ENCODE measurements at places on chromosomes 6 and 20.

- no peaks in the 10 kb centered on the region for H3K4me1 ChIP-seq
- no peaks in the 10 kb centered on the region for H3K36me3 ChIP-seq
- no peak for DNase-seq
- H3K27ac ChIP-seq = no peak overlapping the region
- H3K27me3 ChIP-seq = no peaks in the 10 kb centered on the region
- H3K4me3 ChIP-seq = no peak overlapping the region
These were observed 1.3 kb downstream of the SIRPB2 start for GRCh38 chr20:1489764-1490436.

GRCh38 chr6:80425089-80425823, 318.8 kb downstream of the BCKDHB start:
- DNase-seq = no peak
- H3K4me3 ChIP-seq = no peak overlapping the region
- H3K27me3 ChIP-seq = no peaks in the 10 kb centered on the region
- H3K27ac ChIP-seq = no peak overlapping the region
- H3K36me3 ChIP-seq = no peaks in the 10 kb centered on the region

GRCh38 chr20:58431134-58431533, 42.1 kb downstream of the VAPB start:
- no peak overlapping the region for H3K27ac ChIP-seq
- H3K4me3 ChIP-seq = no peak overlapping the region
- H3K36me3 ChIP-seq = no peaks in the 10 kb centered on the region
- DNase-seq = no peak

DNA sequence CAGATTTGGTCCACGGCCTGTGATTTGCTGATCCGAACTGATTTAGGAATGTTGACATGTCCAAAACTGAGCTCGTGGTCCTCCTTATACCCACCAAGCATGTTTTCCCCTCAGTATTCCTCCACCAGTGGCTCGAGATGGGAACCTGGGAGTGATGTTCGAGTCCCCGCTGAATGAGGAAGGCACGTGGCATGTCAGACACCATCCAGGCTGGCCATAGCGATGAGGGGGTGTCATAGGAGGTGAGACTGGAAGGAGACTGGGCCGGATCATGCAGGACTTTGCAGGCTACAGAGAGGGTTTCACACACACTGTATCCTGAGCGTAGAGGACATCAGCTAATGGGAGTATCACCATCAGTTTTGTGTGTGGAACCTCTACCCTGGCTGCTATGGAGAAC, 78.2 kb downstream of the TOX2 start:
- H3K4me1 ChIP-seq = no peaks in the 10 kb centered on the region
- H3K4me3 ChIP-seq = no peak overlapping the region
- H3K36me3 ChIP-seq = no peaks in the 10 kb centered on the region
- no peak overlapping the region for H3K27ac ChIP-seq
- no peak for DNase-seq

GRCh38 chr6:132972971-132973370, 158.6 kb downstream of the RPS12 start:
- no peaks in the 10 kb centered on the region for H3K27me3 ChIP-seq
- peaks cover 3% of the 10 kb centered on the region for H3K4me1 ChIP-seq
- no peak for DNase-seq
- H3K4me3 ChIP-seq = no peak overlapping the region
- no peaks in the 10 kb centered on the region for H3K36me3 ChIP-seq
- H3K27ac ChIP-seq = no peak overlapping the region

DNA sequence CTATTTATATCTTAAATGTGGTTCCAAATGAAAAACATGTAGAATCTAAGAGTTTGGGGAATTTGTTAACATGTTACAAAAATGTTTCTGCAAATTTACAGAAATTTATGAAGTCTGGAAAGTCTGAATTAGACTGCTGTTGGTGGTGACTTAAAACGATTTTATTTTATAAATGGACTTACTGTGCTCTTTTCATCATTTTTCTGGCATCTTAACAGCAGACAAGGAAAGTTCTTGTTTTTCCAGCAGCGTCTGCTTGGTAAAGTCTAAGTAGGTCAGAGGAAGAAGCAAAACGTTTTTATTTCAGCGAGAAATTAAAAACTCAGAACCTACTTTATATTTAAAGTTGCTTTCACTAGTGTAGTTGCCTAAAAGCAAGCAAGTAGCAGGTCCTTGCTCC, 48.6 kb upstream of the COL9A1 start:
- no peak for DNase-seq
- no peaks in the 10 kb centered on the region for H3K36me3 ChIP-seq
- no peak overlapping the region for H3K4me3 ChIP-seq
- no peaks in the 10 kb centered on the region for H3K27me3 ChIP-seq

DNA sequence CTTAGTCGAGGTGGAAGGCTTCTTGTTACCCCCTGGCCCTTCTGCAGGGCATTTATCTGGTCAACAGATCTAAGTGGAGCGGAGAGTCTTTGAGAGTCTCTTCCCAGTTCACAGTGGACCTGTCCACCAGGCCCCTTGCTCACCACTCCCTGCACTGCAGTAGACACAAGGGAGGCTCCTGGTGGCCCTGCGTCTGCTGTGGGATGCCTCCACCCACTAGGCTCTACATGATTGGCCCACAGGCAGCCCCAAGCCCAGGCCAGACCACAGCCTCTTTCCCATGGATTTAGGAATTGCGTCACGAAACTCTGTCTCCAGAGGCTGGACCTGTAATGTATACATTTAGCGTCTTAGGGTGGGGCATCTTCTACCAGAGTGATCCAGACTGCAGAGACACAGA, 28.4 kb downstream of the TBC1D7 start:
- no peaks in the 10 kb centered on the region for H3K27me3 ChIP-seq
- H3K4me1 ChIP-seq = 0 out of 2 replicates have a peak, but pooled peaks cover under 1% of the 10 kb centered on the region
- H3K36me3 ChIP-seq = peaks cover 12% of the 10 kb centered on the region
- no peak overlapping the region for H3K27ac ChIP-seq

DNA sequence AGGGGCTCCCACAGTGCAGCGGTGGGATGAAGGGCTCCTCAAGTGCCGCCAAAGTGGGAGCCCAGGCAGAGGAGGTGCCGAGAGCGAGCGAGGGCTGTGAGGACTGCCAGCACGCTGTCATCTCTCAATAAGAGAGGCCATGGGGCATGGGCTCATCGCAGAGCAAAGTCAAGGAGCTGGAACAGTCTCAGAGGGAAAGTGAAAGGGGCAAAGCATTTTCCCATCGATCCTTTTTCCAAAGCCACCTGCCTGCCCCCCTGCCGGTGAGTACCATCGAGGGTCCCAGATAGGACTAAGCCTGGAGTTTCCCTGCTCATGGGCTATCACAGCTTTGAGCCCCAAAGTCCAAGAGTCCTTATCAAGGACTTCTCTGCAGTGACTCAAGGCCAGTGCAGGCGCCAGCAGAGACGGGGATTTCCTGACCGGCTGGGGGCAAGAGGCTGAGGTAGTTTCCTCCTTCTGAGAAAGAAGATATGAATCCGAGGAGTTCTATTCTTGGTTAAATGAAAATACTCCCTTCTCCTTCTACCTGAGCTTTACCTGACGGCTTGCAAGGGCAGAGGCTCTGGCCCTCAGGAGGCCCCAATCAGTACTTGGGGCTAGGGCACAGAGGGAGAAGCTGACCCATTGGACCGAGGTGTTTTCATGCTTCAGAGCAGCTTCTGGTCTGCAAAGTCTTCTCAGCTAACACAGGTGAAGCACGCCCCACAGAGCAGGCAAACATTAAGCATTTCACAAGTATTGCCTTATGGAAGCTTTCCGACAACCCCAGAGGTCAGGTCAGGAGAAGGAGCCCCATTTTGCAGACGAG, 22.6 kb downstream of the ETV7 start:
- H3K4me1 ChIP-seq = no peaks in the 10 kb centered on the region
- no peak overlapping the region for H3K27ac ChIP-seq
- H3K27me3 ChIP-seq = no peaks in the 10 kb centered on the region
- H3K4me3 ChIP-seq = no peak overlapping the region
- H3K36me3 ChIP-seq = no peaks in the 10 kb centered on the region

- no peak overlapping the region for H3K4me3 ChIP-seq
- DNase-seq = no peak
- no peaks in the 10 kb centered on the region for H3K4me1 ChIP-seq
- H3K27ac ChIP-seq = no peak overlapping the region
- no peaks in the 10 kb centered on the region for H3K36me3 ChIP-seq
These were observed 41.8 kb upstream of the FOXO3 start for GRCh38 chr6:108518714-108519576.

DNA sequence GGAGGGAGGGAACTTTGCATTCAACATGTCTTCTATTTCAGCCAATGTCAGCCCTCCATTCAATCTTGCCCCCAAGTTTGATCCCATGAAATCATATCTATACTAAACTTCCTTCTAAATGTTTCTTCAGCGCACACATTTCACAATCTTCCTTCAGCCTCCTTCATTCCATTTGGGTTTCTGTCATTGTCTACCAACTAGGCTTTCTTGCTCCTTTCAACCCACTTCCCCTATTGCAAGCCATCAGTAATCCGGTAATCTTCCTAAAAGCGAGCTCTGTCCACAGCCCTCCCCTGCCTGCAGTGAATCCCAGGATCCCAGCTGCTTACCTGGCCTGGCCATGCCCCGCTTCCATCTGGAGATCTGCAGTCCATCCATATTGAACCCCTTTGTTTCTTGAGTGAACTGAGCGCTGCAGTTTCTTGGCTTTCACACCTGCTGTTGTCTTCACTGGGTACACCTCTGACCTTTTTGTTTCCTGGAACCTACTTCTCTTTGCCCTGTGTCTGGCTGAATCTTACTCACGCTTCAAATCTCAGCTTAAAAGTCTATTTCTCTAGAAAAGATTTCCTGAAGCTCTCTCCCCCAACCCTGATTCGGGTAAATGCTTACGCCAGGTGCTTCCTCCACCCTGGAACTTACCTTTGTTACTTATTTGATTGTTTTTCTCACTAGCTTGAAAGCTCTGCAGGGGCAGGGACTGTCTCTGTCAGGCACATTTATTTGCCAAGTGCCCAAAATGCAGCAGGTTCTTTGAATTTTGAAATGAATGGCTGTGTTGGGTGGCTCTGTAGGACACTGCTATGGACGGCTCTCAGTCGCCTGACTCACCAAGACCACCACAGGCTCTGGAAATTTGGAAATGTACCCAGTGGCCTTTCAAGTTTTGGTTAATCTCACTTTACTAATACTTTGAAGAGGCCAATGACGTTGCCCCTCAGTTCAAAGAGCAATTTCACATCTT, 50.3 kb downstream of the ADTRP start:
- no peak for DNase-seq
- H3K36me3 ChIP-seq = no peaks in the 10 kb centered on the region
- no peak overlapping the region for H3K4me3 ChIP-seq
- H3K27ac ChIP-seq = no peak overlapping the region
- no peaks in the 10 kb centered on the region for H3K27me3 ChIP-seq
- H3K4me1 ChIP-seq = 0 out of 2 replicates have a peak, but pooled peaks cover 1% of the 10 kb centered on the region

GRCh38 chr6:39451831-39452230, 129.3 kb upstream of the KCNK16 start:
- no peak overlapping the region for H3K27ac ChIP-seq
- H3K4me1 ChIP-seq = no peaks in the 10 kb centered on the region
- H3K27me3 ChIP-seq = no peaks in the 10 kb centered on the region

GRCh38 chr20:53831812-53832211, 238.2 kb upstream of the ZNF217 start:
- no peak overlapping the region for H3K4me3 ChIP-seq
- H3K27me3 ChIP-seq = no peaks in the 10 kb centered on the region
- no peak for DNase-seq
- no peak overlapping the region for H3K27ac ChIP-seq

GRCh38 chr6:167341038-167341583, 16.2 kb downstream of the TTLL2 start:
- H3K27ac ChIP-seq = no peak overlapping the region
- H3K36me3 ChIP-seq = no peaks in the 10 kb centered on the region
- no peak for DNase-seq
- 0 out of 2 replicates have a peak, but pooled peaks cover 1% of the 10 kb centered on the region for H3K4me1 ChIP-seq
- no peak overlapping the region for H3K4me3 ChIP-seq

GRCh38 chr20:25355866-25356265, 34.8 kb downstream of the ABHD12 start:
- H3K4me3 ChIP-seq = no peak overlapping the region
- DNase-seq = no peak
- H3K27ac ChIP-seq = no peak overlapping the region
- peaks cover 15% of the 10 kb centered on the region for H3K4me1 ChIP-seq
- H3K27me3 ChIP-seq = no peaks in the 10 kb centered on the region
- H3K36me3 ChIP-seq = no peaks in the 10 kb centered on the region

DNA sequence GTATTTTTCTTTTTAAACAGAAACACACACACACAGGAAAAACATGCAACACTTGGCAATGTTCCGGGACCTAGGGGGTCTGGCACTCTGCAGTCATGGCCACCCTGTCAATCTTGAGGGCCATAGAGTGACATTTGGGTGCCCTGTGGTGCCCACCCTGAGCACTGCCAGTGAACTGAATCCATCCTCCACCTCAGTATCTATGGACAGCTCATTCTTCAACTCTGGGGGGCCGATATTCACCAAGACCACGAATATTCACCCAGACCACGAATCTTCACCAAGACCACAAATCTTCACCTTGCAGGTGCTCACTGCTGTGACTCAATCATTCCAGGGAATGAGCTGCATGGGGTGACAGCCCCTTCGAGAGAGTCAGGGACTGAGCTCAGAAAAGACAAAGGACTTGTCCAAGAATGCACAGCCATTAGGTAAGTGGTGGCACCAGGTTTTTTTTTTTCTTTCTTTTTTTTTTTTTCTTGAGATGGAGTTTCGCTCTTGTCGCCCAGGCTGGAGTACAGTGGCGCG, 19.1 kb downstream of the SNAI1 start:
- no peak overlapping the region for H3K4me3 ChIP-seq
- H3K27ac ChIP-seq = no peak overlapping the region
- DNase-seq = no peak
- H3K27me3 ChIP-seq = no peaks in the 10 kb centered on the region
- no peaks in the 10 kb centered on the region for H3K36me3 ChIP-seq

DNA sequence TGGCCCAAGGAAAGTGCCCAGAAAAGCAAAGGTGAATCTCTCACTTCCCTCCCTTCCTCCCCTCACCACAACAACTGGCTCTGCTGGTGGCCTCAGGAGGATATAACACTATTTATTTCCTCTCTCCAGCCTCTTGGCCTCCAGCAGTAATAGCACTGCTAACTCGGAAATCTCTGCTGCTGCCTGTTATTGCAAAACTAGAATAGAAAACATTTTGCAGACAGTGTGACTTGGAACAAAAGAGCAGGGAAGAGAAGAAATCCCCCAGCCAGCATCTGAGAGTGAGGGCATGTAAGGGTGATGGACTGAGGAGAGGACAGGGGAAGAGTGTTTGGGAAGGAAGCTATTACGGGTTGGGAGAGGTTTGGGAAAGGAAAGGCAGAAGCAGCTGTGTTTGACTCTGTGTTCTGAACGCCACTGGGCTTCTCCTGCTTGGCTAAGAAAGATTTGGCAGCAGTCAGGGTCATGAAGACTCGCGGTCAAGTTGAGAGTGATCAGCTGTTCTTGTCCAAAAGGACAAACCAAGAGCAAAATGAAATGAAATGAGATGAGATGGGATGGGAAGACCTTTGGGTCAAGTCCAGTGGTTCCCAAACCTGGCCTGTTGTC, 81.0 kb upstream of the SNX9 start:
- H3K4me3 ChIP-seq = no peak overlapping the region
- no peak for DNase-seq
- H3K27ac ChIP-seq = no peak overlapping the region
- no peaks in the 10 kb centered on the region for H3K36me3 ChIP-seq

Data from iPS DF 6.9 (cell line).